ENCODE measurements at places on chromosomes 6 and 20. TPM values are rescaled to one million over a fixed set of nuclear protein-coding genes. Genes with fewer than 3 reads are reported as not detected.

GRCh38 chr6:73585566-73586415 lies 65.0 kb upstream of the EEF1A1 start:
- DNase-seq = peak; percentile 47

DNA sequence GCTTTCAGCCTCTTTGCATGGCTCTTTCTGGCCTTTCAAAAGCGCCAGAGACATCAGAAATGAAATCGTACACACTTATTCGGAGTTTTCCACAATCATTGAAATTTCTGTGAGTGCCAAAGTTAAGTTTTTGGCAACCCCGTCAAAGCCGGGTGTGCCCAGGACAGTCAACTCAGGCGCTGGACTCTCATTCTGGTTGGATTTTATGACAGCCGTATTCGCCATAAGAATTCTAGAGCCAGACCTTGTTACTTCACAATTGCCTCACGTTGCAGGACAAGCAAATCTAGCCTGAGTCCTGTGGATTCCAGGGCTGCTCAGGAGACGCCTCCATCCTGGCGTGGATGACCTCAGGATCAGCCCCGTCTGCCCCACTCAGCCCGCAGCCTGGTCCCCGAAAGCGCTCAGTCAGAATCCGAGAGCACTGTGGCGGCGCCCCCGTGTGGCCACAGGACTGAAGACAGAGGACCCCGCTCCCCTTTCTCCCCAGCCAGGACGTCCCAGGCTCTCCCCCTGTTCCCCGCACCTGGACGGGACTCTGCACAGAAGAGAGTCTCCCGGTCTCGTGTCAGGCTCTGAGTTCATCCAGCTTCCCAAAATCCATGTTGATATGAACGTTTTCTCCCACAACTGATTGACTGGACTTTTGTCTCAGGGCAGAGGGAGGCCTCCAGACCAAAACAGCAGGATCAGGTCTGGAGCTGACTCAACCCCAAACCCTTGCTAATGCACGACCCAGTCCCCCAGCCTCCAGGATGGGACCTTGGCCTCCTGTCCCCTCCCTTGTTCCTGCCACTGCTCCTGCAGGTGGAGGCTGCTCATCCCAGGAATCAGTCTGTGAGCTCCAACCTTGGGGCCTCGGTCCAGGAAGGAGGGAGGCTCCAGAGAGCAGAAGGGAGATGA lies 38.2 kb downstream of the MICA start:
- DNase-seq = peak; percentile 87

GRCh38 chr20:51437182-51437924 lies 105.2 kb downstream of the NFATC2 start:
- DNase-seq = no peak

GRCh38 chr6:6656287-6656686 lies 67.8 kb downstream of the LY86 start:
- no peak for DNase-seq

DNA sequence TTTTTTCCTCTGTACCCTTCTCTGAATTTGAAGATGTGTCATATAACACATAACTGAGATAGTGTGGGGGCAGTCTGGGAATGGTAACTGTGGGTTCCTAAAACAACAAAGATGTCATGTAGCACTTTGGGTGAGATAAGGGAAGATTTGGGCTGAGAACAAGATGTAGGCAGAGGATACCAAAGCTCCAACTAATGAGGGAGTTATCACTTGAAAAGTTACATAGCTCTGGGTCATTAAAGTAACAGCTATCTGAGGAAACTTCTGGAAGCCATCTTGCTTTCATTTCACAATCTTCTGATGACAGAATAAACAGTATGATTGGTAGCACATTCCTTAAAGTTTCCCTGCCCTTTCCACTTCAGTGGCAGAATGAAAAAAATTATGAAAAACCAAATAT lies 255.4 kb downstream of the TBX18 start:
- no peak for DNase-seq

DNA sequence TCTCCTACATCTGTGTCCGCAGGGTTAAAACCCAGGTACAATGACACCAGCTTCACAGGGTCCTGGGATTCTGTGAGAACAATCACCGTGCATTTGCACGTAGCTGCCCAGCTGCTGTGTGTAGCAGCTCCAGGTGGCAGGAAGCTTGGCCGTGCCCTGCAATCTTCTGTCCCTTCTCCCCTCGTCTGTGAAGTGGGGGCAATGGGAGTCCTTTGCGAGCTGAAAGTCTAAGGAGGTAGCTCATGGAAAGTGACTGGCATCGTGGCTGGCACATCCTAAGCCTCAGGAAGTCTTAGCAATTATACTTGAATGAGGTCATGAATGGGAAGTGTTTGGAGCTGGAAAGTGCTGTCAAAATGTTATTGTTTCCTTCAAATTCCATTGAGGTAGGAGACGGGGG lies 137.1 kb downstream of the SMOC2 start:
- DNase-seq = no peak

DNA sequence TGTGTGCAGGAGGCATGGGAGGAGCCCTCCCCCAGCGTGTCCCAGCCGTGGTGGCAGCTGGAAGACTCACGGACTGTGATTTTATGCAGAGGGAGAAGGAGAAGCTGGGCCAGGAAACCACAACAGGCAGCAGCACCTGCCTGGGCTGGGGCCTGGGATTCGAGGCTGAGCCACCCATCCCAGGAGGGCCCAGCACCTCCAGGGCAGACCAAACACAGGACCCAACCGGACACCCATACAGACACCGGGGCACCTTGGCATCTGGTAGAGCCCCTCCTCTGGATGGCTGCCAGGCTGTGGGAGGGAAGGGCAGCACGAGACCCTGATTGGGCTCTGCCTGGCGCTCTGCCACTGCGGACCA lies 41.7 kb upstream of the CHRNA4 start:
- DNase-seq = no peak

GRCh38 chr20:58374027-58374850 lies 14.8 kb upstream of the VAPB start:
- no peak for DNase-seq

DNA sequence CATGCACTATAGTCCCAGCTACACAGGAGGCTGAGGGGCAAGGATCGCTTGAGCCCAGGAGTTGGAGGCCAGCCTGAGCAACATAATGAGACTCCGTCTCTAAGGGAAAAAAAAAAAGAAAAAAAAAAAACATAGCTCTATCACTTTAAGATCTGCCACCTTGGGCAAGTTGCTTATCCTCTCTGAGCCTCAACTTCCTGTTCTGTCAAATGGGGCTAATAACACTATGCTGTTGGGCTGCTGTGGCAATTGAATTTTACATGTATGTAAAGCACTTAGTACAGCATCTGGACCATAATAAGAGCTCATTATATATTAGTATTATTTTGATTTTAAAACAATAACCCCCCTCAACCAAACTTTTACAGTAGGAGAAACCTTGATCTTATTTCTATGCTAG lies 141.5 kb downstream of the ATXN1 start:
- DNase-seq = no peak

GRCh38 chr20:54140927-54141566 lies 32.7 kb downstream of the CYP24A1 start:
- no peak for DNase-seq

DNA sequence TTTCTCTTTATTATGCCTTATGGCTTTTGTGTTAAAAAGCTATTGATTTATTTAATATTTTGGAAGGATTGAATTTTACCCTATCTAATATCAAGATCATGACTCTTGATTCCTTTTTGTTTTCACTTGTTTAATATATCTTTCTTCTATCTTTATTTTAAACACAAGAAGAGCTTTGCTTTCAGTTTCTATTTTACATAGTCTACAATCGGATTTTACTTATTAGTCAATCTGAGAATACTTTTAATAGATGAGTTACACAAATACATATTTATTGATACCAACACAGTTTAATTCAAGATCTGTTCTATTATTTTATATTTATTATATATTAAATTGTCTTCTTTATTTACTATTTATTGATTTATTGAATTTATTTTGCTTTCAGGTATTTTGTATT lies 218.8 kb downstream of the ESR1 start:
- no peak for DNase-seq

GRCh38 chr20:16553684-16554083 lies 19.6 kb downstream of the KIF16B start:
- DNase-seq = no peak

DNA sequence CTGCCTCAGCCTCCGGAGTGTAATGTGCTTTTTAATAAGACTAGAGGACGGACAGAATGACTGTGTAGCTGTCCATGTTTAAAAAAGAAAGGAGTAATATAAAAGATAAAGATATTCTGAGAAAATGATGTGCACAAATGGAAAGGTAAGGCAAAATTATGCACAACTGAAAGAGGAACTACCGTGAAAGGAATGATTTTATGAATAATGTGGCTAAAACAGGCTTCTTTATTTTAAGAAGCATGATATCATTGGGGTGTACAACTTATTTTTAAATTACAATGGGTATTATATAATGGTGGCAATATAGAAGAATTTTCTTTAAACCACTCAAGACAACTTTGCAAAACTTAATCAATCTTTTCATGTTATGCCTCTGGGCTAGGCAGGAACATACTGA lies 78.1 kb downstream of the FIG4 start:
- DNase-seq = no peak

DNA sequence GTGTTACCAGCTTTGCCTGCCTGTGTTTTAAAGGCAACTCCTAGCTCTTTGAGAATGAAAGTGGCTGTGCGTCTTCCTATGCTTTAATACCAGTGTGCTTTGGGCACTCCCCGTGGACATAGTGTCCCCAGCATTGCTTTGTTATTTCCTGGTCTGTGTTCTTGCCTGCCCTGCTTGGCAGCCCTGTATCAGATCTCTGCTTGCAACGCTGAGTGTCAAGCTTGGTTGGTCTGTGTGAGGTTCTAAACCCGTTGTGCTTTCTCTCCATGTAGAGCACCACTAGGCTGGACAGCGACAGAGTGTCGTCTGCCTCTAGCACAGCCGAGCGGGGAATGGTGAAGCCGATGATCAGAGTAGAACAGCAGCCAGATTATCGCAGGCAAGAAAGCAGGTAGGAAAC lies 80.2 kb downstream of the AFDN start:
- peak; percentile 74 for DNase-seq

DNA sequence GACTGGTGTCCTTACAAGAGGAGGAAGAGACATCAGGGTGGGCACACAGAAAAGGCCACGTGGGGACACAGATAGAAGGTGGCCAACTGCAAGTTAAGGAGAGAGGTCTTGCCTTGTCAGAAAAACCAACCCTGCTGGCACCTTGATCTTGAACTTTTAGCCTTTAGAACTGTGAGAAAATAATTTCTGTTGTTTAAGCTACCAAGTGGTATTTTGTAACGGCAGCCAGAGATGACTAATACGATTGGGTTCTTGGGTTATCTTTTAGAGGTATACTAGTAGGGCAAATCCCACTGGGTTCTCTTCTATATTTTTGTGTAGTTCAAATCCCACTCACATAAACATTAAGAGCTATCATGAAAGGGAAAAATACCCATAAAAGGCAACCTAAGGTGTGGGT lies 31.9 kb upstream of the ZBTB24 start:
- no peak for DNase-seq

GRCh38 chr6:54877713-54878317 lies 31.2 kb downstream of the FAM83B start:
- DNase-seq = no peak

GRCh38 chr20:34363465-34364222 lies 571 bp downstream of the ITCH start:
- no peak for DNase-seq

DNA sequence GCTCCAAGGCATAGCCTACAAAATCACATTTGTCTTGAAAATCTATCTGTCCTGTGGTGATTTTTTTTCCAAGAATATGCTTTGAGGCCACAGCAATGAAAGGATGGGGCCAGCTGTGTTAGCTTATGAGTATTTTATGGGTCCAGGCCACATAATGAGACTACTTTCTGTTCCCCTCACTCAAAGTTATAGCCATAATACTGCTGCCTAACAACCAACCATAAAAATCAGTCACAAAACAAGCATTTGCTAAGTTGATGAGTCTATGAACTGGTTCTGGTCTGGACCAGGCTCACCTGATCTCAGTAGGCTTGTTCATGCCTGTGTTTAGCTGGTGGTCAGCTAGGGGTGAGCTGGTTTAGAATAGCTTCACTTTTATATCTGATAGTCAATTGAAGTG lies 192.5 kb upstream of the PLCB4 start:
- no peak for DNase-seq

DNA sequence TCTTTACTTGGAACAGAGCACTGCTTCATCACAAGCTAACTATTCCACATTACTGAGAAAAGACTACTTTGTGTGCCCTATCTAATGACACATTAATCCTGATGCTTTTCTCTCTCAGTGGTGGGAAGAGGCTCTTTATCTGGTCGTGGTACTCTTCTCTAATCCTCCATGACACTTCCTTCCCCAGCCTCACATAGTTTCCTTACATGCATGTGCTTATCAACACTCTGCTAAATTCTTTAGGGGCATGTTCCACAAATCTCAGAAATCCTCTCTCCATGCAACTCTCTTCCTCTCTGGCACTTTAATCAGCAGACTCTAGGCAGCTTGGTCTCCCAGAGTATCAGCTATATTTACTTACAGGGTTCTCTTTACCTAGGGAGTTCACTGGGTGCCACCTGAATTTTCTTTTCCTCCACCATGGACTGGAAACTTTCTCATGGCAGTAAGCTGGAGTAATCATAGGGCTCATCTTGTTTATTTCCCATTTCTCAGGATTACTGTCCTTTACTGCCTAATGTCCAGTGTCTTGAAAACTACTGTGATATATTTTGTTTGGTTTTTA lies 27.0 kb upstream of the SLC22A2 start:
- DNase-seq = no peak

DNA sequence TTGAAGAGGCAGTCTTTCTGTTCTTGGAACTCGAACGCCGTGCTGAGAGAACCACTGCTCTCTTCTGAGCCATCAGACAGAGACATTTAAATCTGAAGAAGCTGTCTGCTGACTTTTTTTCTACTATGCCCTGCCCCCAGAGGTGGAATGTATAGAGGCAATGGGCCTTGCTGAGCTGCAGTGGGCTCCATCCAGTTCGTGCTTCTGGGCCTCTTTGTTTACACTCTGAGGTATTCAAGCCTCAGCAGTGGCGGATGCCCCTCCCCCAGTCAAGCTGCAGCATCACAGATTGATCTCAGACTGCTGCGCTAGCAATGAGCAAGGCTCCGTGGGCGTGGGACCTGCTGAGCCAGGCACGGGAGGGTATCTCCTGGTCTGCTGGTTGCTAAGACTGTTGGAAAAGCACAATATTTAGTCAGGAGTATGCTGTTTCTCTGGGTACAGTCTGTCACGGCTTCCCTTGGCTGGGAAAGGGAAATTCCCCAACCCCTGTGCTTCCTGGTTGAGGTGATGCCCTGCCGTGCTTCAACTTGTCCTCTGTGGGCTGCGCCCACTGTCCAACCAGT lies 526.8 kb downstream of the CD109 start:
- DNase-seq = no peak

GRCh38 chr6:155142168-155143028 lies 121.4 kb upstream of the CLDN20 start:
- no peak for DNase-seq

GRCh38 chr6:14802514-14803160 lies 443.2 kb upstream of the JARID2 start:
- DNase-seq = no peak

CLIC5 gene
- total RNA-seq = 222 TPM

SYNDIG1 gene
- not detected for total RNA-seq

IP6K3 gene
- 1.9 TPM for total RNA-seq

SLC22A2 gene
- not detected for total RNA-seq

DEFB119 gene
- not detected for total RNA-seq

PSORS1C2 gene
- not detected for total RNA-seq

KHDC1L gene
- not detected for total RNA-seq

HRH3 gene
- not detected for total RNA-seq

SRXN1 gene
- total RNA-seq = 16.1 TPM

CYB5R4 gene
- 9.7 TPM for total RNA-seq

ASIP gene
- not detected for total RNA-seq

MAK gene
- not detected for total RNA-seq

FAM83D gene
- total RNA-seq = 29.3 TPM

Data from transverse colon (tissue), 4 donors.